ENCODE measurements at places on chromosomes 6 and 20.
A peak's percentile ranks its signal among the peaks of the same experiment; 100 is the strongest.

DNA sequence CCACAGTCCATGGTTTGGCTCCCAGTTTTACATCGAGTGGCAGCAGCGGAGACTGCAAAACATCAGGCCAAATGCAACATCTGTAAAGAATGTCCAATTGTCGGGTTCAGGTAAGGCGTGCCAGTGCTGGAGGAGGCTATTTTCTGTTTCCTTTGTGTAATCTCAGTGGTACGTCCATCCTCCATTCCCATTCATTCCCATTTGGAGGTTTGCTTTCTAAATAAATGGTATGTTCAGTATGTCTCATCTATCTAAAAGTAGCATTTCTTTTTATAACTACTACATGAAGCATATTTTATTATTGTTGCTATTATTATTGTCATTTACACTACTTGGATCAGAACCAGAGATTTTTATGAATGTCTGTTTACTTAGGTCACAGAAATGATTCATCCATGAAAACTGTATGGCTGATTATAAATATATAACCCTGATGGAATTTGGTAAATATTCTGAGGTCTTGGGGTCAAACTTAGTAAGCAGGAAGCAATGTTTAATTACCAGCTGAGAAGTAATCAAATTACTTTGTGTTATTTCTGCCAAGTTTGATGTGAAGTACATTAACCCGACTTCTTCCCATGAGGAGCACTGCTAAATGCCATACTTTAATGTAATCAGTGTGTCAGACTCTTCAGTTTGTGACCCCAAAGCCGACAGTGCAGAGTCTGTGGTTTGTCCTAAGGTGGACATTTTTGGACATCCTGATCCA lies 512.9 kb downstream of the UTRN start:
- no peak for DNase-seq

DNA sequence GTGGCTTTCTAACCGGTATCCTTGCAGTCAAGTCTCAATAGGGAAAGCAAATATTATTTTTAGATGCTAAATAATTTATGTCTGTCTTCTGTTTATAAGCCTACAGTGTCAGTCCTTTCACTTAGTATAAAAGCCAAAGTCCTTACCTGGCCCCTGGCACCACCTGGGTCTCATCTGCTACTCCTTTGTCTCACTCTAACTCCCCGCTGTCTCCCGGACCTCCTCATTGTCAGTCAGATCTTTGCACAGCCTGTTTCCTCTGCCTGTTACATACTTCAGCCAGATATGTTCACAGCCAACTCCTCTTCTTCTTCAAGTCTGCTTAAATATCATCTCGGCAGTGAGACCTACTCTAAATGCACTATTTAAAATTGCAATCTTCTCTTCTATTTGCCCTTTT lies 84.2 kb downstream of the THEMIS start:
- DNase-seq, result no peak

GRCh38 chr6:8131265-8131897 lies 29.0 kb upstream of the EEF1E1 start:
- DNase-seq, result peak; percentile 85

DNA sequence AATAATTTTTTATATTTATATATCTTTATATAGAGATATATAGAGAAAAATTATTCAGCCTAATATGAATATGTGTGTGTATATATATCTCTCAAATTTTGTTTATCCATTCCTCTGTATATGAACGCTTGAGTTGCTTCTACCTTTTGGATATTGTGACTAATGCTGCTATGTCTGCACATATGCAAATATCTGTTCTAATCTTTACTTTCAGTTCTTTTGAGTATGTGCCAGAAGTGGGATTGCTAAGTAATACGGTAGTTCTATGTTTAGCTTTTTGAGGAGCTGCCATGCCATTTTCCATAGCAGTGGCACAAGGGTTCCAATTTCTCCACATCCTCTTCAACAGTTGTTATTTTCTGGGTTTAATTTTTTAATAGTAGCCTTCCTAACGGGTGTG lies 72.8 kb upstream of the CEP85L start:
- no peak for DNase-seq

- no peak for DNase-seq
Measured at GRCh38 chr6:94367316-94367715, 948.0 kb upstream of the EPHA7 start.

- no peak for DNase-seq
Measured at GRCh38 chr20:13784271-13784892, 337 bp downstream of the ESF1 start.

DNA sequence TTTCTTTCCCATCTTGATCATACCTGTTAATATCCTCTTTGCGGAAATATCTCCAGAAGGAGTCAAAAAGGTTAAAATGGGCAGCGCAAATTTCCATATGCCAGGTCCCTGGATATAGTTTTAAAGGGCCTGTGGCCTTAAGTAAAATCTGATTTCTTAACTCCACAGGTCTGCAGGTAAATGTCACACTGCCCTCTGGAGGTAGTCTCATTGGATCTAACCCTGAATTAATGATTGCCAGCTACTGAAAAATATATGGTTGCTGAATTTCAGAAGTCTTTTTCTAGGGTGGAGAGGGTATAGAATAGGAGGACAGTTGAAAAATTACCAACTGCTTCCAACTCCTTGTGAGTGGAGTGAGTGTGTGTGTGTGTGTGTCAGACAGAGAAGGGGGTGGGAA lies 8.5 kb downstream of the MOXD1 start:
- DNase-seq, result no peak

- DNase-seq, result no peak
Measured at GRCh38 chr6:5389086-5389745, 127.9 kb downstream of the FARS2 start.

DNA sequence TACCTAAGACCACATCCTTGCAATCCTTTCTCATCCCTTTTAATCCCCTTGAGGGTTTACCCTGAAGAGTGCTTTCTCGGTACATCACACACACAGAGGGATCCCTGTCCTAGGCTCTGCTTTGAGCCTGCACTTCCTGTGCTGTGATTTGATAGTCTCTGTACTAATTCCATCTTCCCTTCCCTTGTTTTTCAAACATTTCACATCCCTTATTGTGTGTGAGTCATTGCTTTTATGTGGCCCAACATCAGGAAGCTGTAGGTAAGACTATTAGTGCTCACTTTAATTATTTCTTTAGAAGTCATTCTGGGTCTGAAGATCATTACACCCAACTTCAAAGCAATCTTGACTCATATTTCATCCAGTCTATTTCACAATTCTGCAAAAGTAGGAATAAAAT lies 57.2 kb upstream of the ANKEF1 start:
- peak; percentile 62 for DNase-seq

DNA sequence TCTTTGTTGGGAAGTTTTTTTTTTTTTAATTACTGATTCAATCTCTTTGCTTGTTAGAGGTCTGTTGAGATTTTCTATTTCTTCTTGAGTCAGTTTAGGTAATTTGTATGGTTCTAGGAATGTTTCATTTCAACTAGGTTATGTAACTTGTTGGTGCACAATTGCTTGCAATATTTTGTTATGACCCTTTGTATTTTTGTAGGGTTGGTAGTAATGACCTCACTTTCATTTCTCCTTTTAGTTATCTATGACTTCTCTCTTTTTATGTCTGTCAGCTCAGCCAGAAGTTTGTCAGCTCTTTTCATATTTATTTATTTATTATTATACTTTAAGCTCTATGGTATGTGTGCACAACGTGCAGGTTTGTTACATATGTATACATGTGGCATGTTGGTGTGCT lies 51.1 kb upstream of the SLC24A3 start:
- DNase-seq, result no peak

DNA sequence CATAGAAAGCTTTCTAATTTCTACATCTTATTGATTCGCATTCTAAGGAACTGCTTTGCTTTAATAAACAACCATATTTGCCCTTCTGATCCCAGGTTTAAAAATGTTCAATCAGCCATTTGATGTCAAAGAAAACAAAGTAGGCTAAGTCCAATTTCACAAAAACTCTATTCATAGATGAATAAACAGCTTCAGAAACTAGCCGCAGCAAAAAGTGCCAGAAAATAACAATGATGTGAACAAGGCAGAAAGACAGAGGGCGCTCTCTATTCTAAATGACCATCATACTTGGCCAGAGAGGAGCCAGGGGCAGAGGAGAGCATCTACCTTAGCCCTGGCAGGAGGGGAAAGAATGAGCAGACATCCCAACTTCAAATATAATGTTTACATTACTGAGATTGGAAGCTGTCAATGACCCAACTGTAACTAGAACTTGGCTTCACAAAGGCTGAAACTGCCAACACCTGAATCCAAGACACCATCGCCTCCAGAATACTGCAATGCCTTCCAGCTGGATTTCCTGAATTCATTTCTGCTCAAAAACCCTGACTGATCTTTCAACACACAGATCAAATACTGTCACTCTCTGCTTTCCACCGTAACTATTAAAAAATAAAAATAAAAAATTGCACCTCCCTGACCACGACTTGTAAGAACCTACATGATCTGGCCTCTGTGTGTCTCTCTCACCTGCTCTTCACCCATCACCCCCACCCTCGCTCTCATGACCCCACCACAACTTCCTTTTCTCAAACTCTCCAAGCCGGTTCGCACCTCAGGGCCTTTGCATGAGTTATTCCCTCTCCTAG lies 9.5 kb downstream of the CNKSR3 start:
- DNase-seq, result peak; percentile 11

- DNase-seq, result no peak
Measured at GRCh38 chr20:4684837-4685413, 36.8 kb upstream of the PRND start.

- DNase-seq, result no peak
Measured at GRCh38 chr20:17666481-17666880, 15.6 kb downstream of the RRBP1 start.
